Fibroblast of the conjunctiva (primary cell): ENCODE measurements at places on chromosomes 5 and 9.
A peak's percentile ranks its signal among the peaks of the same experiment; 100 is the strongest.

GRCh38 chr9:104868303-104868686 is 59.7 kb downstream of the ABCA1 start:
- DNase-seq: no peak

DNA sequence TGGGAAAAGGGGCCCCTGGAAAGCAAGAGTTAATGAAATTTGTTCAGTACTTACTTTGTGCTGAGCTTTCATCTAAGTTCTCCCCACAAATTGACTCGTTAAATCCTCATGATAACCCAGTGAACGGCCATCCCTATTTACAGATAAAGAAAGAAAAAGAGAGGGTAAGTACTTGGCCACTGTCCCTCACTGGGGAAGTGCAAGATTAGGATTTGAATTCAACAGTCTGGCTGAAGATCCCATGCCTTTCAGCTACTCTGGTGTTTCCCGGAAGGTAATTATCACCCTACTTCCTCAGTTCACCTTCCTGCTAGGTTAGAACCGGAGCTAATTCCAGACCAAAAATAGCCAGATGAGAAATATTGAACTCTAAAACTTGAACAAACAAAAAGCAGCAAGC is 269.2 kb upstream of the TLE4 start:
- no peak for DNase-seq

- DNase-seq: no peak
Observed at GRCh38 chr5:24555229-24555628, 89.5 kb downstream of the CDH10 start.

DNA sequence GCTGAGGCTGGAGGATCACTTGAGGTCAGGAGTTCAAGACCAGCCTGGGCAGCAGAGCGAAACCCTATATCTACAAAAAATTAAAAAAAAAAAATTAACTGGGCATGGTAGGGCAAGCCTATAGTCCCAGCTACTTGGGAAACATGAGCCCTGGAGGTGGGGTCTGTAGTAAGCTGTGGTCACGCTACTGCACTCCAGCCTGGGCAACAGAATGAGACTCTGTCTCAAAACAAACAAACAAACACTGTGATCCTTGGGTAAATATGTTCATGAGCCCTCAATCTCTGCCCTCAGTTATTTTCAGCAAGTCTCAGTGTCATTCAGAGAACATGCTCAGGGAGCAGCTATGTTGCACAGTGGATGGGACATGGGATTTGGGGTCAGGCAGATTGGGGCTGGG is 76.2 kb downstream of the PTTG1 start:
- DNase-seq: no peak

GRCh38 chr5:42810834-42811590 is 680 bp downstream of the SELENOP start:
- DNase-seq: no peak

DNA sequence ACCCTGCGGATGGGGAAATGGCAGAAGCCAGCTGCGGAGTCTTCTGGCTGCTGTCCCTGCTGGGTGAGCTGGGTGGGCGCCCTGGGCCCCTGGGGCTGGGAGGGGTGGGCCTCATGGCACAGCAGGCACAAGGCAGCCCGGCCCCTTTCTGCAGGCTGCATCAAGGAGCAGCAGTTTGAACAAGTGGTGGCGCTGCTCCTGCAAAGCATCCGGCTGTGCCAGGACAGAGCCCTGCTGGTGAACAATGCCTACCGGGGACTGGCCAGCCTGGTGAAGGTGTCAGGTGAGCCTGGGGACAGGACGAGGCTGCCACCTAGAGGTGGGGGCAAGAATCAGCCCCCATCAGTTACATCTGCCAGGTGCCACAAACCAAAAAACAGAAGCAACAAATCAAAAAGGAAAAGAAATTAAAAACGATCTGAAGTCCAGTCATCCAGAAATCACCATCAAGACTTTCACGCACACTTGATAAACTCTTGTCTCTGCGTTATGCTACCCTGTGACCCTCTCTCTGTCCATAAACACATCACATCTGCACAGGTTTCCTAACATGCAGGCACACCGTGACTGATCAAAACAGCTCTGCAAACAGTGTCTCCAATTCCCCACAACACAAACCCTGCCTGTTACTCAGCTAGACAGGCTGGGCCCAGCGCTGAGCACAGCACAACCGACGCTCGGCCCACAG is 13.9 kb downstream of the REXO4 start:
- no peak for DNase-seq

GRCh38 chr5:150077996-150078801 is 8.2 kb downstream of the CSF1R start:
- no peak for DNase-seq

- no peak for DNase-seq
Observed at GRCh38 chr5:56829137-56829908, 14.0 kb downstream of the MAP3K1 start.

DNA sequence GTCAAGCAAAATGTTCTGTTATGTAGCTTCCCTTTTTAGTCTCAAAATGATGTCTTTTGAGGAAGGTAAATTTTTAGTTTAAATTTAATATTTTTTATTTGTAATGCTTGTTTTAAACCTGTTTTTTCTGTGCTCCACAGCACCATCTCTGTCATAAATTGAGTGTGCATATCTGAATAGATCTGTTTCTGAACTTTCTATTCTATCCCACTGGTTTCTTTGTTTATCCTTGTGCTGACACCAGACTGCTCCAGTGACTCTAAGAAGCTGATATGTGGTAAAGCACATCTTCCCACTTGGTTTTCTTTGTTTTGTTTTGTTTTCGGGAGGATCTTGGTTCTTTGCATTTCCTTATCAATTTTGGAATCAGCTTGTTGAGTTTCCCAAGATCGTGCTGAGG is 7.1 kb upstream of the RNF145 start:
- no peak for DNase-seq

DNA sequence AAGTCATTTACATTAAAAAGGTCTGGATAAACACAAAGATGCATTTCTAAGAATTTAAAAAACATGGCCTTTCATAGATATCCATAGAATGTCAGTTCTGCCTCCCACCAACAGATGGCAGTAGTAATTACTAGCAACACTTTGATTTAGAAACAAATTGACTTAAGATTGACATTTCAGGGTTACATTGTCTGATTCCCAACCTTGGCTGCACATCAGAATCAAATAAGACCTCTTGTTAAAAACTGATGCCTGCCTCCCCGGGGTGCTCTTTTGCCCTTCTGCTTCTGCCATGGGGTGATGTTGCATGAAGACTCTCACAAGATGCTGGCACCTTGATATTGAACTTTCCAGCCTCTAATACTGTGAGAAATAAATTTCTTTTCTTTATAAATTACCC is 146.2 kb upstream of the GPR151 start:
- no peak for DNase-seq

DNA sequence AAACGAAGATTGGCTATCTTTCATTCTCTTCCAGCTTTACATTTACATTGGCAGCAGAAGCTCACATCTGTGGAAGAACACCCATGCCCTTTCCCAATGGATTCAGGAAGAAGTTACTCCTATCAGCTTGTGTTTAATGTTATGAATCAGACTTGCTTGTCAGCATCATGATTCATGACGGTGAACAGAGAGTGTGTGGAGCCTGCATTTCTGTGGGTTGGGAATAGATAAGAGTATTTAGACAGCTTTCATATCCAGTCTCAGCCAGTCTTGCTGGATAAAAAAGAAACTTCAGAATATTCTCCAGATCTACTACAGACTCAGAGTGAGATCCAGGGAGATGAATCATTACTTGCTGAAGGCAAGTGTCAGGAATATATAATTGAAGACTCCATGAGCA is 812.9 kb upstream of the ZNF608 start:
- peak; percentile 6 for DNase-seq

- no peak for DNase-seq
Observed at GRCh38 chr5:16265141-16265540, 85.5 kb upstream of the MARCHF11 start.

DNA sequence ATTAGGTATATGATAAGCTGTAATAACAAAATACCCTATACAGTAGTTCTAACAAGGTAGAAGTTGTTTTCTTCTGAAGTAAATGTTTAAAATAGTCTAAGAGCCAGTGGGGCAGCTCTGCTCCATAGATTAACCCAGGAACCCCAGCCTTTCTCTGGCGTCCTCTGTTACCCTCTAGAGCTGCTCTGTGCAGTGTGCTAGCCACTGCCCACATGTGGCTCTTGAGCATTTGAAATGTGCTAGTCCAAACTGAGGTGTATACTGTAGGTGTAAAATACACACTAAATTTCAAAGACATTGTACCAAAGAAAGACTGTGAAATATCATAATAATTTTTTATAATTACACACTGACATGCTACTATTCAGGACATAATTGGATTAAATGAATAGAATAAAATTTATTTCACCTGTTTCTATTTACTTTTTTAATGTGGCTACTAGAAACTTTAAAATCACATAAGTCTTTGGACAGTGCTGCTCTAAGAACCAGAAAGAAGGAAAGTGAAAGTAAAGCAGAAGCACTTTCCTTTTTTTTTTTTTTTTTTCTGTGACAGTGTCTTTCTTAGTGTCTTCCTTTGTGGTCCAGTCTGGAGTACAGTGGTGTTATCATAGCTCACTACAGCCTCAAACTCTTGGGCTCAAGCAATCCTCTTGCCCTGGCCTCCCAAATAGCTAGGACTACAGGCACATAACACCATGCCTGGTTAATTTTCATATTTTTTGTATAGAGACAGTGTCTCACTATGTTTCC is 39.3 kb downstream of the RAI14 start:
- DNase-seq: no peak

DNA sequence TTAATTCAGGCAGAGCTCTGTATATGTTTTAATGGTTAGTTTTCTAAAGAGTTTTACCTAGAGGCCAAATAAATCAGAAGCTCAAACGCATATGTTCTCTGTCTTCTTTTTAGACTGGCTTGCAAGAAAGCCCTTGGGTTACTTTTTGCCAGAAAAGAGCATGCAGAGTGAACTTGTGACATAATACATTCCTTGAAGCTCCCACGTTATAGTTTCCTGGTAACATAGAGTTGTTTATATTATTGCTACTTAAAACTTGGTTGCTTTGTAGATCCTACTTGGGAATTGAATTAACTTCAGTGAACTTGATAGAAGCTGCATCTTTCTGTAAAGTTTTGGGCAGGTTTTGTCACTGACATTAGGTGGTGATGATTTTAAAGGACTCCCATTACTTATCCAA is 102.9 kb downstream of the C9orf152 start:
- peak; percentile 53 for DNase-seq

GRCh38 chr9:99859243-99859980 is 37.7 kb downstream of the NR4A3 start:
- no peak for DNase-seq

DNA sequence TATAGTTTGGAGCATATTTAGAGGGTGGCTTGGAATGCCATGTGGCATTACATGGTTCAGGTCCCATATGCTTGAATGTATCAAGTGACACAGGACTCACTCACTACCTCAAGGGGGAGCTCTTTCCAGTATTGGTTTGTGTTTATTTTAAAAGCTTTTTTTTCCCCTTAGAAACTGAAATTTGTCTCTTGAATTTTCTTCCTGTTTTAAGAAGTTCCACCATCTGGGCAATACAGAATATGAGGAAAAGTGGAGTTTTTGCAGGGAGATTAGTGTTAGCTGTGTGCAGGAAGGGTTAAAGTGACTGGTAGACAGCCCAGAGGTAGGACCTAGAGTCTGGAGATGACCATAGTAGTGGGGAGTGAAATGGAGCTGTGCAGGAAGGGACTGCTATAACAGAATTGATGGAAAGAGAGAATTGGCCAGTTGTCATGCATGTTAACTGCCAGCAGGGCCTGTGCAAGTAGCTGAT is 36.6 kb downstream of the CTNNA1 start:
- DNase-seq: peak; percentile 12

GRCh38 chr5:10775646-10776045 is 14.6 kb upstream of the DAP start:
- no peak for DNase-seq

GRCh38 chr5:153744751-153745150 is 254.3 kb downstream of the GRIA1 start:
- no peak for DNase-seq

- no peak for DNase-seq
Observed at GRCh38 chr5:81980598-81981260, 8.9 kb downstream of the ATG10 start.

GRCh38 chr5:132176987-132177386 is 50.7 kb downstream of the P4HA2 start:
- no peak for DNase-seq

GRCh38 chr5:45288746-45289145 is 407.4 kb downstream of the HCN1 start:
- no peak for DNase-seq

- no peak for DNase-seq
Observed at GRCh38 chr5:16500024-16500423, 34.4 kb upstream of the ZNF622 start.

DNA sequence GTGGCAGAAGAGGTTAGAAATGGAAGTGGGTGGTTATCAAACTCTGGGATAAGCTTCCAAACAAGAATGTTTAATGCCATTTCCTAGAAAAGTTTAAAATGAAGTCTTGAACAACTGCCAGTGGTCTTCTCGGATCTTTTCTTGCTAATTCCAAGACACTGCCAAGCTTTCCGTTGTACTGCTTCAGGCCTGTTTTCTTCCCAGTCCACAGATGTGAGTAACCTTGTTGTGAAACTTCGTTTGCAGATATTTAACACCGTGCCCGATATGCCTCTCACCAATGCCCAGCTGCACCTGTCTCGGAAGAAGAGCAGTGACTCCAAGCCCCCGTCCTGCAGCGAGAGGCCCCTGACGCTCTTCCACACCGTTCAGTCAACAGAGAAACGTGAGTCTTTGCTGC is 269.8 kb downstream of the NR3C1 start:
- DNase-seq: peak; percentile 16

DNA sequence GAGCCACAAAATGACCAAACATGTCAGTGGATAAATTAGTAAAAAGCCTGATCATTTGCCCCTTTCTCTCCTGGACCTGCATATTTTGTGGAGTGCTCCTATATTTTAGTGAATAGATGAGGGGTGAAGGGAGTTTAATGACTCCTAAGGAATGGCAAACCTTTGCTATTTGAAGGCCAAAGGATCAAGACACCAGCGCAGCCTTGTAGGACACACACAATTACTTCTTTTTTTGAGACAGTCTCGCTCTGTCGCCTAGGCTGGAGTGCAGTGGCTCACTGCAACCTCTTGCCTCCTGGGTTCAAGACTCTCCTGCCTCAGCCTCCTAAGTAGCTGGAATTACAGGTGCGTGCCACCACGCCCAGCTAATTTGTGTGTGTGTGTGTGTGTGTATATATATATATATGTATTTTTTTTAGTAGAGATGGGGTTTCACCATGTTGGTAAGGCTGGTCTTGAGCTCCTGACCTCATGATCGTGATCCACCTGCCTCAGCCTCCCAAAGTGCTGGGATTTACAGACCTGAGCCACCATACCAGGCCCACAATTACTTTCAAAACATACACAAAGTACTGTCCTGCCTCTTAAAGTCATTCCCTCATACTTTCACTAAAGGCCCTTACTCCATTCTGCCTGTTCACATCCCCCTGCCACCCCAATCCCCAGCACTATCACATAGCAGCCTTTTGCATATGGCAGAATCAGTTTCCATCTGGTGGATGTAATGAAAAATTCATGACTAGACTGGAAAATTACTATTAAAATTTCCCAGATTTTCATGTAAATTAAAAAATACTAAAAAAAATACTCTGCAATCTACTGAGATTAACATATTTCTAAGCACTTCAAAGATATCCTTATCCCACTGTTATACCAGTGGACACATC is 60.4 kb downstream of the CSNK1A1 start:
- no peak for DNase-seq
